EH (cell line): ENCODE measurements at places on chromosomes 11 and 22.

DNA sequence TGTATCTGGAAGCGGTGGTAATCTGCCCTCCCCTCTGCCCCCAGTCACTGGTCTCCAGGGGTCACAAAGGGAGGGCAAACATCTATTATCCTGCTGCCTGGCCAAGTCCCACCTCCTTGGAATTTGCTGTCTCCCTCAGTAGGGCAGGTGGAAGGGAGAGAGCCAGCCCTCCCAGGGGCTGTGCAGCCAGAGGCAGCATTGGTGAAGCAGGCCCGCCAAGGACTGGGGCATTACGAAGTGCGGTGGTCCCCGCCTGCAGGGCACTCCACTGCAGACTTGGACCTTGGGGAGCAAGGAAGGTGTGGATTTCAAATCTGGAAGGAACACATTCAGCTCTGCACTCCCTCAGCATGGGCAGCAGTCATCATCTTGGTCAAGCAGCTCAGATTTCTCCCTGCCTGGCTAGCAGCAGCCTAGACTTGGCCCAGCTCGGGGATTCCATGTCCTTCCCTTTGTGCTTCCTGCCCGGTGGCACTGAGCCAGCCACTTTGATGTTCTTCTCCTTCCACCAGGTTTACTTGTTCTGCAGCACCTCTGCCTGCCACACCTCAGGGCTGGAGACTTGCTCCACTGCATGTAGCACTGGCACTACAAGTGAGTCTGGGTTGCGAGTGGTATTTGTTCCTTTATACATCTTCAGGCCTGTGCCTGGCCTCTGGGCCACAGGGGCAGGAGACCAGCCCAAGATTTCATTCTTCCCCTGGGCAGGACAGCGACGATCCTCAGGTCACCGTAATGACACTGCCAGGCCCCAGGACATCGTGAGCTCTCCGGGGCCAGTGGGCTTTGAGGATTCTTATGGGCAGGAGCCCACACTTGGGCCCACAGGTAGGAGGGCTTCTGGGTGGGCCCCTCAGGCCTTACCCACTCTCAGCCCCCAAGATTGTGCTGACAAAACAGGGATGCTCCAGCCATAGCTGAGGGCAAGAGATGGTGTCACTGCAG is 7.4 kb downstream of the ZP1 start:
- DNase-seq = no peak

DNA sequence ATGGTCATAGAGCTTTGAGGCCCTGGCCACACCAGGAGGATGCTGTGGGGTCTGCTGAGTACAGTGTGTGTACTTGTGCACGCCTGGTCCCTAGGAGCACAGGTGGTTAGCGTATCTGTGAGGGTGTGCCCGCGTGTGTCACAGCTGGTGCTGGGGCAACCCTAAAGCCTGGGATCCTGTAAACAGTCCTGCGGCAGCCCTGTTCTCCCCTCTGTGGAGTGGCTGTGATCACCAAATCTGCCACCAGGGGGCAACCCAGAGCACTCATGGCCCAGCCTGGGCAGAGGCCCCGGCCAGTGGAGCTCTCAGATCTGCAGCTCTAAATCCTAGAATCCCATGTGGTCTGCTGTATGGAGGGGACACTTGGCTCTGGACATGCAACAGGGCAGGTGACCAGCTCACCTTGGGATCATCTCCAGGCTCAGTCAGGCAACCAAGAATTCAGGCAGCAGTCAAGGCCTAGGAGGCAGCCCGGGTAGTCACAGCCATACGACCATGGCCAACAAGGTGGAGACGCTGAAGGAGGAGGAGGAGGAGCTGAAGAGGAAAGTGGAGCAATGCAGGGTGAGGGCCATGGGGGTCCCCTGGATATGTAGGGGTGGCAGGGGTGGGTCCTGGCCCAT is 3.9 kb downstream of the SH3BP1 start:
- DNase-seq = peak; percentile 75

DNA sequence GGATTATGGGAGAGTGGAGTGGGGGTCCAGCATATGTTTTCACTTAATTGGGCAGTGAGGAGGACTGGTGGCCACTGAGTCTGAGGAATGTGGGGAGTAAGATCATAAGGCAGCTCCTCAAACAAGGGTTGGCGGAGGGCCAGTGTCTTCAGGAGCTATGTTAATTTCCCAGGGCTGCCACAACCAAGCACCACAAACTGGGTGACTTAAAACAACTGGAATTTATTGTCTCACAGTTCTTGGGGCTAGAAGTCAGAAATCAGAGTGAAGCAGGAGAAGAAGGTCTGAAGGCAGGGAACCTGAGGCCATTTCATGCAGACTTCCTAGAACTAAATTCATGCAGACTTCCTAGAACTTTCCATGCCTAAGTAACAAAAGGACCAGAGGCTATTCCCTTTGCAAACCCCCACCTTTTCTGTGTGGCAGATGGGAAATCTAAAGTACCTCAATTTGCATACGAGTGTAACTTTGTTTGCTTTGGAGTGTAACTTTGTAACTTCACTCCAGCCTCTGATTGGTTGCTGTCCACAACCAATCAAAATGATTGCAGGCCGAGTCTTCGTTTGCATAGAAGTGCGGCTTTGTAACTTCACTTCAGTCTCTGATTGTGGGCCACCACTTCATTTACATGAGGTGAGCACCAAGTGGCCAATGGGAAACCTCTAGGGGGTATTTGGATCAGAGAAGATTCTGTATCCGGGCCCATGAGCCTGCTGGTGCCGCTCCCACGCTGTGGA is 50.5 kb upstream of the ZBED5 start:
- DNase-seq = peak; percentile 99

DNA sequence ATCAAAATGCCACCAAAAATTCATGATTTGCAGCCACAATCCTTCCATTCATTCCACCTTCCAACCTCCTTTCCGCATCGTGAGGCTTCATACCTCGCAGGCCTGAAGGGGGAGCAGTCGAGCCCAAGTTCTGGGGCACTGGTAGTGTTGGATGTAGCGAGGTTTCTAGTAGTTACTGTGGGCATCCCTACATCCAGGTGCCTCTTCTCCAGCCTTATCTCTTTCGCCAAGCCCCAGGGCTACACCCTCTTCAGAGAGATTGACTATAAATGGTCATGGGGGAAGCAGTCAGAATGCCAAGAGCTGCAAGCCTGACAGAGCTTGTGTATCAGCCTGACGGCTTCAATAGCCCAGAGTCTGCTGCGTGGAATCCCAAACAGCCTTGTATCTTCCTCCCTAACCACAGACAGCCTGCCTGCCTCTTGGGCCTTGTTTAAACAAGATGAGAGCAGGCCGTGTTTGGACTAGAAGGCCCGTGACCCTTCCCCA is 28.9 kb downstream of the CLMP start:
- DNase-seq = peak; percentile 86

- DNase-seq = no peak
Measured at GRCh38 chr11:61918938-61919704, 1.8 kb upstream of the RAB3IL1 start.

- no peak for DNase-seq
Measured at GRCh38 chr11:76124905-76125770, 81.2 kb downstream of the WNT11 start.

DNA sequence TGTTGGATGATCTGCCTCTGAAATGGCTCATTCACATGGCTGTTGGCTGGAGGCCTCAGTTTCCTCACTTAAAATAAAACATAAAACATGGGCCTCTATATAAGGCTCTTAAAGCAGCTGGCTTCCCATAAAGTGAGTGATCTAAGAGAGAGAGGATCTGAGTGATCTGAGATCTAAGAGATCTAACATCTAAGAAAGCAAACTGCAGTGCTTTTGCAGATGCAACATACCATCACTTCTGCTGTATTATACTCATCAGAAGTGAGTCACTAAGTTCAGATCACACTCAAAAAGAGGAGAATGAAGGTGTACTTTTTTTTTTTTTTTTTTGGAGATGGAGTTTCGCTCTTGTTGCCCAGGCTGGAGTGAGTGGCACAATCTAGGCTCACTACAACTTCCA is 18.1 kb upstream of the HSPA8 start:
- no peak for DNase-seq

DNA sequence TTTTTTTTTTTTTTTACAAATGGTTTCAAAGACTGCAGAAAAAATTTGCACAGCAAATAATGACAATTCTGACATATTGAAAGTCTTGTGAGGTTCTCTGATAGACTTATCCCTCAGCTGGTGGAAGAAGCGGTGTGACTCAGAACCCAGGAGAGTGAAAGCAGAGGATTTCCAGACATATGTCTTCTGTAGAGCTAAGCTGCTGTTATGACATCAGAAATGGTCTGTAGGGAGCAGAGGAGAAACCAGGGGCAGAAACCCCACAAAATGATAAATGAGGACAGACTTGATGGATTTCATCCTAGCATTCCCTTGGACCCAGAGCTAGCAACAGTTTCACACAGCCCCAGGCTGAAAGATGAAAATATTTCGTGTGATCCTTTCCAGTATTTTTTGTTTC is 582.6 kb downstream of the METTL15 start:
- DNase-seq = peak; percentile 42

DNA sequence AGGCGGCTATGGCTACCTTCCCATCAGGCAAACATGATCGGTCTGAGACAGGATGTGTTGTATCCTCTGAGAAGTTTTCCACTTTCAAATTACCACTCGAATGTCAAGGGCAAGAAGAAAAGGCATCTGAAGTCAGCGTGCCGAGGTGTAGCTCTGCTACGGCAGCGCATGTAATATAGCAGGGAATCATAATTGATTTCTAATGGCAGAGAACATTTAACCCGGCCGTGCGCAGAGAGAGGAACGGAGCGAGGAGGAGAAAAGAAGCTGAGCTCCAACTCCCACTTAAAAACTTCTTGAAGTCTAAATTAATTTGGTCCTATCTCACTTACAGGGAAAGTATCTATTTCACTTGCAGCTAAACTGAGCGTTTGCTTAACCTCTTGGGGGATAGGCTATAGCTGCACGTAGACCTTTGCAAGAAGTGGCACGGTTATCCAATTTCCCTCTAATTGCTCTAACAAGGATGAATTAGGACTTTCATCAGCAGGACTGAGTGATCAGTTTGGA is 137.3 kb upstream of the KIRREL3 start:
- DNase-seq = no peak

- DNase-seq = no peak
Measured at GRCh38 chr11:74476536-74476935, 9.2 kb upstream of the KCNE3 start.

DNA sequence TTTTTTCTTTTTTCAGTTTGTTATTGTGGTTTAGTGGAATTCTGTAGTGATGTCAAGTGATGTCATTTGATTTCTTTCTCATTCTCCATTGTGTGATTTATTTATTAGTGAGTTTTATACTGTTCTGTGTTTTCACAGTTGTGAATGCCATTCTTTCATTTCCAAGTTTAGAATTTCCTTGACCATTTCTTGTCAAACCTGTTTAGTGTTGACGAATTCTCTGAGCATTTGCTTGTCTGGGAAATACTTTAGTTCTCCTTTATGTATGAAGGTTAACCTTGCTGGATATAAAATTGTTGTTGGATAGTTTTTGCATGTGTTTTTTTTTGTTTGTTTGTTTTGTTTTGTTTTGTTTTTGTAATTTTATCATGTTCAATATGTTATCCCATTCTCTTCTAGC is 633.6 kb upstream of the FAT3 start:
- DNase-seq = no peak

- no peak for DNase-seq
Measured at GRCh38 chr22:39456522-39457197, at the start of gene MGAT3. TSS of gene MGAT3 (plus strand) at chr22:39457012. CDS start at chr22:39487348, 30,336 bp downstream.

DNA sequence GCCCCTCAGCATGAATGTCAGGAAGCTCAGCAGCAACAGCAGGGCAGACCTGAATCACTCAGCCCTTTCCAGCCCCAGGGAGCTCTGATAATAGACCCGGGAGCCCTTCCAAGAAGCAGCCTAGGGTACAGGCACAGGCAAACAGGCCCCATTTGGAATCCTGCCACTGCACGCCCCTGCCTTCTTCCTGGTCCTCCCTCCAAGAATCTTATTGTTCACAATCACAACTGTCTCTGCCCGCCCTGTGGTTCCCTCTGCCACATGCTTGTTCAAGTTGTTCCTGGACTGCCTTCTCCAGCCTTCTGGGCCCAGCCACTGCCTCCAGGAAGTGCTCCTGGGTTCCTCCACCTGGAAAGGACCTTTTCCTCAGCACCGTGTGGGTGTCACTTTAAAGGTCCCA is 54.6 kb downstream of the LRRC32 start:
- DNase-seq = peak; percentile 55

DNA sequence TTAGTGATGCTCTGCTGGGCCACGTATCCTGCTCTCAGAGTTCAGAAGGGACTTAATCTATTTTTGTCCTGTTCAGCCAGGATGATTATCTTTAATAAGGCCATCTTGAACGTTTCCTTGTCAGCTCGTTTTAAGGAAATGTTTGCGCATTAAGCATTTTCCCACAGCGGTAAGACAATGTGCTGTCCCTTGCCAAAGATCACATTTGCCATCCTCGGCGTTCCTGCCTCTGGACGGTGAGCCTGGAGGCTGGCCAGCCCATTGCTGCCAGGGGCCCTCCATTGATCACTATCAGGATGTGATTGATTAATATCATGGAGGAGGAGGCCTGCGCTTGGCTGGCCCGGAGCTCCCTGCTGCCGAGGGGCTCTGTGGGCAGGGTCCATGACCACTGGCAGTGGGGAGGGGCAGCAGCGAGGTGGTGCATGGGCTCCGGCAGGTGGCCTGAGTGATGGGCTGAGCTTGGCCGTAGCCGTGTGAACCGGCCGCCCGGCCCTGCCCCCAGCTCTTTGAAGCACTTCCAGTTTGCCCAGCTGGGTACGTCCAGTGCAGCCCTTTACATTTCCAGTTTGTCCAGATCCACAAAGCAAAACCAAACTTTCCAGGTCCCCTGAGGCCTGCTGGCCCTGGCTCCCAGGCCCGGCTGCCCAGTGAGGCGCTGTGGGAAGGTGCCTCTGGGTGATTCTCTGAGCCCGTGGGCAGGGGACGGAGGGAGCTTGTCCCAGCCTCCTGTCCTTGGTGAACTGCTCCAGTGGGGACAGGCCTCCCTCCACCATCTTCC is 49.5 kb upstream of the SMIM38 start:
- DNase-seq = no peak

- peak; percentile 99 for DNase-seq
Measured at GRCh38 chr11:74278721-74279161, 32.7 kb downstream of the P4HA3 start.

- DNase-seq = no peak
Measured at GRCh38 chr22:30535182-30535581, 11.4 kb downstream of the SEC14L6 start.

DNA sequence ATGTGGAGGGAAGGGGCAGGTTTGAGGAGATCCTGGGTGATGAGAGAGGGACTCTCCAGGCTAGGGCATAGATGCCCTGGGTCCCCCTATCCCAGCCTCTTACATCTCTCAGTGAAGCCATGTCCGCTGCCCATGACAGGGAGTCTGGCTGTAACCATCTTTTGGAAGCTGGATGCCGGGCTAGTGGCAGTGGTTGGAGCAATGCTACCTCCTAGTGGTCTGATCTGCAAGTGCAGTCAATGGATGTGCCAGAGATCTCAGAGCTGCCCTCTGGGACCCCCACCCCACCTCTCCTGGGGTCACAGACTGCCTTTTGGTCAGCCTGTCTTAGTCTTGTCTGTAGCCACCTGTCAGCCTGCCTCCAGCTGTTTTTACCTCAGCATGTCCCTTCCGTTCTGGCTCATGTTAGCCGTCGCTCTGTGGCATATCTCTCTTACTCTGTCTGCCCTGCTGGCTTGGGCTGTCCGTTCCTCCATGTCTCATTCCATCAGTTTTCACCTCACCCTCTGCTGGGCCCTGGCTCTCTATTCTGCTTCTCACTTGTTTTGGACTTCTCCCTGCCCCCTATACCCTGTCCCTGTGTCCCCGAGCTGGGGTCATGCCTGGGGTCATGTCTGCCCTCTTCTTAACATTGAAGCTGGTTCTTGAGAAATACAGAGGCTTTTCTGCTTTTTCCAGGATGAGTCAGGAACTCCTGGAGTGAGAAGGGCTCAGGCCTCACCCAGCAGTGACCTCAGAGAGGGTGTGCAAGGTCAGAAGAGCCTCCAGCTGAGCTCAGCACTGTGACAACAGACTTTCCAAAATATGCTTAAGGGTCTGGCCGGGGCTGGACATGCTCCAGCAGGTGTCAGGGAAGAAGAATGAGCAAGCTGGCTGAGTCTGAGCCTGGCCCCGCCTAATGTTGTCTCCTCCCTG is 52.0 kb upstream of the THY1 start:
- DNase-seq = peak; percentile 82
